ENCODE measurements at places on chromosomes 7 and 10.

DNA sequence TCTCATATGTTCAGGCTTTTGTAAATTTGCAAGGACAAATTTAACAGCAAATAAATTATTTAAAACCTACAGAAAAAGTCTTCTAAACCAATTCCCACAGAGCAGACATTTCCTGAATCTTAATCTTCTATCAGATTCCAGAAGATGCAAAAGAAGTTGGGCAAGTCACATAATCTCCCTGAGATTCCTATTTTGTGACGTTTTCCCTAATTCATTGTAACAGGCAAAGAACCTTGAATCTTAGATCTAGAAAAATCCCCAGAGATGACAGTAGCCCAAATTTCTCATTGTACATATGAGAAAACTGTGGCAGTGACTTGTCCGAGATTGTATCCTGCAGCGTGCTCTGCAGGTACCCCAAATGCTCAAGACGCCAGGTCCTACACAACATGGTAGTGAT is 4.9 kb downstream of the ITPRID1 start:
- DNase-seq: no peak

- no peak for DNase-seq
These were observed 50.0 kb upstream of the PPP1R3C start for GRCh38 chr10:91682912-91683311.

DNA sequence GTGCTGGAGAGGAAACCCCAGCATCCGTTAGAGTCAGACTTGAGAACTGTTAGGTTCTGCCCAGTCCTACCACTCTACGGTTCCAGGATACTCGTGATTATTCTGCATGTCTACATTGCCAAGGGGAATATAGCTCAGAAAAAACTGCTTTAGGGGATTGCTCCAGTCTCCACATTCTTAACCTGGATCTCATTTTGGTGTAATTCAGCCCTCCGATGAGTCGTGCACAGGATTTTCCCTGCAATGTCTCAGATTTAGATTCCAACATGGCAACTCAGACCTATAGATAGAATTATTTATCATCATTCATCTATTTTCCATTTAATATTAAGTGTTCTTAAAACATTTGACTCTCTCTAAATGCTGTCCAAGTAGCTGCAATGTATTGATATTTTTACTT is 121.1 kb upstream of the ZEB1 start:
- DNase-seq: no peak

- DNase-seq: peak; percentile 51
These were observed 132.2 kb downstream of the BBS9 start for GRCh38 chr7:33261585-33261984.

DNA sequence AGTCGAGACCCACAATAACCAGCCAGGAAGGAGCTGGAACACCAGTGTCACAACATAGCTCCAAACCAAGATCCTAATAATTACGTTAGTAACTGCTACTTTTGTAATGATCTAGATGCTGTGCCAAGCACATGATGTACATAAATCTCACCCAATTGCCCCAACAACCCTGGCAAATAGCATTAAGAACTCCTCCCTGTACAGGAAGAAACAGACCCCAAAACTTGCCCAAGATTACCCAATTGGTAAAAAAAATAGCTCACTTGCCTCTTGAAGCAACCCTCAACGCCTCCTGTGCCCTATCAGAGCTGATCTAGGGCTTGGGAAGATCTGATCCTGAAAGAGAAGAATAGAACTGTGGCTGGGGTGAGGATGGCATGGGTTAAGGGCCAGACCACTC is 628.7 kb upstream of the AUTS2 start:
- DNase-seq: peak; percentile 38

DNA sequence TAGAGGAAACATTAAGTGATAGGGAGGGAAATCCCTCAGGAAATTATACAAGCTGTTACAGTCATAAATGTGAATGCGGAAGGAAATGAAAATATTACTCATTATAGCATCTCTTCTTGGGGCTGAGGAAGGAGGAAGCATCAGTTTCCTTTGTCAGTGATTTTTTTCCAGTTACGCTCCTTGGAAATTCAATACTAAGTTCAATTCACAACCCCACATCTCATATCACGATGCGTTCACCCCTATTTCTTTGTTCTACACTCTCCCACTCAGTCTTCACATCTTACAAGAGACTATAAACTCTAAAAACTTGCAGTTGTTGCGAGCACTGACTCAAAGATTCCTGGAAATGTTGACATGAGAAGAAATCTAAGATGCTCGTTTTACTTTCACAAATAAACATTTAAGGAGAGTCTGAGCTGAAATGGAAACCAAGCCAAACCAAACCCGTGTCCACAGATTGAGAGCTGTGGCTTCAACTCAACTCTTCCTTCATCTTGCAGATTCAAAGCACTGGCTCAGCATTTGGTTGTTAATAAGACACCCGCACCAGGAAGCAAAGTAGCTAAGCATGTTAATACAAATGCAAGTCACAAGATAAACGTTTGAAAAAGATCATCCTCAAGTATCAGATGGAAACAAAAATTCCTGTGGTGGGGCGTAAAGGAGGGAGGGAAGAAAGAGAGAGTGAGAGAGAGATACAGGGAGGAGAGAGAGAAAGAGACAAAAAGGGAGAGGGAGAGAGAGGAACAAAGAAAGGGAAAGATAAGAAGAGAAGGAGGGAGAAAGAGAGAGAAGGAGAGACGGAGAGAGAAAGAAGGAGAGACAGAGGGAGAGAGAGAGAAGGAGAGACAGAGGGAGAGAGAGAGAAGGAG is 150.0 kb upstream of the RSU1 start:
- peak; percentile 84 for DNase-seq

GRCh38 chr7:71733107-71733870 is 601.3 kb downstream of the GALNT17 start:
- DNase-seq: peak; percentile 71

- DNase-seq: no peak
These were observed 20.5 kb upstream of the AOC1 start for GRCh38 chr7:150831851-150832250.

- DNase-seq: no peak
These were observed 46.5 kb upstream of the KIAA1217 start for GRCh38 chr10:24162206-24162985.

DNA sequence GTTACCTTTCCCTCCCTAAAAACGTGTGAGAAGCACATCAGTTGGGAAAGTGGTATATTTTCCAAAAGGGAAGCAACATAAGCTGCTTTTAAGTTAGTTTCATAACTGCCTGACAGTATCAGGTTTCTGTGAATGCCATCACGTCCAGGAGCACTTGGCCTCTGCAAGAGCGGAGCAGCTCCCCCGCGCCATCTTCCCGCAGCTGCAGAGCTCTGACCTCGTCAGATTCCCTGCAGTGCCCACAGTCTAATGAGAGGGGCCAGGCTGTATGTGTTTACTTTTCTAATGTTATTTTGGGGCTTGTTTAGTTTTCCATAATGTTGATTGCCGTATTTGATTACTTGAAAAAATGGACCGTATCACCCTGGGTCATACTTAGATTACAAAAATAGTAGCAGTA is 74.2 kb downstream of the MGMT start:
- peak; percentile 20 for DNase-seq

- DNase-seq: no peak
These were observed 134.2 kb downstream of the SLC25A13 start for GRCh38 chr7:96187735-96188134.

DNA sequence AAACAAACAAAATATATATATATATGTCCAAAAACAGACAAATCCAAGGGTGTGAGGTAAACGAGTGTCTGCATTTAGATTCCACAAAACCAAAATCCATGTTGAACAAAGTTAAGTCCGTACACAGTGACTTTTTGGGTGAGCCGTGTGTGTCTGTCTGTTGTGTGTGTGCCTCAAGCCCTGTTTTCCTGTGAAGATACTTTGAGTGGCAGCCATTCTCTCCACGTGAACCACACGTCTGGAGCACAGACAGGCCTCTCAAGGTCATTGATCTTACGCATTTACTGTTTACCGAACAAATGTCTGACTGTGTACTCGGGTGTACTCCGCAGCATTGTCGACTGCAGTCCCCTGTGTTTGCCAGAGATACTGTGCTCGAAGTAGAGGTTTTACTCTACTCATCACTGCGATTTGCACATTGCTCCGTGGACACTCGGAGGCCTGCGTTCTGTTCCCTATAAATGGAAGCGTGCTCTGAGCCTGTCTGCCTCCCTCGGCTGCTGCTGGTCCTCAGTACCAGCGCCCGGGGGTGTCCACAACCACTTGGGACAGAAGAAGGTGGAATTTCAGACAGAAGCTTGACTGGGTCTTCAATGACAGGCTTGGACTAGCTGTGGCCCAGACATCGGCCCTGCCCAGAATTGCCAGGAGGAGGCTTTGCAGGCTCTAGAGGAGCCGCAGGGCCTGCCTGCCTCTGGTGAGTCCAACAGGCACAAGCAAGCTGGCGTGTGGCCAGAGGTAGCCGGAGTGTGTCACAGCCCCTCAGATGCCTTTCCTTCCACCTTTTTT is 22.1 kb downstream of the CYP17A1 start:
- DNase-seq: no peak

GRCh38 chr10:73786512-73786885 is 1.1 kb downstream of the ZSWIM8 start:
- DNase-seq: no peak

Measured in H4 (cell line).